MM.1S (cell line): ENCODE measurements at places on chromosomes 3 and 15.
A peak's percentile ranks its signal among the peaks of the same experiment; 100 is the strongest.

- no peak for DNase-seq
Measured at GRCh38 chr3:129520960-129521359, 7.5 kb upstream of the RHO start.

DNA sequence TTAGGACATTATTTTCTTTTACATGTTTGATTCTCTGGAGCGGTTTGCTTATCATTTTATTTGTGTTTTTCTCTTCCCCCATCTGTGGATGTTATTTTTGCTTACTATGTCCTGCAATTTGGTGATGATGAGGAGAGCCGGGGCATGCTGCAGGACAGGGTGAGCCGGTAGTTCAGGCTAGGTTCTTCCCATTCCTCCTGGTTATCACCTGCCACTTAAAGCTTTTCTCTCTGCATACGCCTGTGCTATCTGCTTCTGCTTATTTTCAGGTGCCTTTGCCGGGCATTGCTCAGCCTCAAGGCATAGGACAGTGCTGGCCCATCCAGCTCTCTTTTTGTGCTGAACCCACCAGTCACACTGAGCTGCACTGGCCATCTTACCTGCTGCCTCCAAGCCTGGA, 85.8 kb downstream of the MCTP2 start:
- DNase-seq, result no peak

DNA sequence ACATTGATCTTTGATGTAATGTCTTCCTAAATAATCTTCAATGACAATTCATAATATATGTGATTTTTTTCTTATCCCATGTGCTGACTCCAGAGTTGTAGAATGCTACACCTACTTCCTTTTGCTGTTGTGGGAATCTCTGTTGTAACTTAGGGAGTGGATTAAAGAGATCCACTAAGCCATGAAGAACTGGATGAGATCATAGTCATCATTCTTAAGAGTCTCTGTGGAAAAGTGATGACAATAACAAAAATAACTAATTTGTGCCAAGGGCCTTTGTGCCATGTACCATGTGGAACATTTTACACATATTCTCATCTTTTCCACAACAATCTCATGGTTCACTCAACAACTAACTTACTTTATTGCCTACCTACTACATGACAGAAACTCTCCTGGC, 162.9 kb upstream of the PDZRN3 start:
- no peak for DNase-seq

GRCh38 chr3:108428586-108428985, 81.8 kb downstream of the MYH15 start:
- DNase-seq, result peak; percentile 21

DNA sequence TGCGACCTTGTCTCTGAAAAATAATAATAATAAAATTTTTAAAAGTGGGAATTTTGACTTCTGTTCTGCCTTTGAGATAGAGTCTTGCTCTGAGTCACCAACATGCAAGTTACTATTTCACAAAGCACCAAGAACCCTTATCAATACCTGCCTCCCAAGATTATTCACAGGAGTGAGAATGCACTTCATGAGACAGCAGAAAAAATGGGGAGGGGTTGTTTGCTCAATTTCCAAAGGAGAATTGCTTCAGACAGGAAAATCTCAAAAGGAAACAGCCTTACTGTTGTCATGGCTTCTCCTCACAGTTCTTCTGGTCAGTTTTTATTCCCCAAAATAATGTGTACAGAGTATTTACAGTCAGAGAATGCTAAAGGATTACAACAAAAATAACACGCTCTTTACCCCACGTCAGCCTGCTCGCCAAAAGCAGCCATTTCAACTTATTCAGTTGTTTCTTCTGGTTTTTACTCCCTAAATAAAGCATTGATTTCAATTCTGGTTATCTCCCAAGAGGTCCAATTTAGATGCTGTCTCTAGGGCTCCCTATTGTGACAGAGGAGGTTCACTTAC, 89.0 kb downstream of the PPCDC start:
- no peak for DNase-seq

- no peak for DNase-seq
Measured at GRCh38 chr3:57093489-57093888, 33.0 kb downstream of the SPATA12 start.

GRCh38 chr3:105527949-105528348, 161.2 kb downstream of the ALCAM start:
- DNase-seq, result no peak

- DNase-seq, result peak; percentile 30
Measured at GRCh38 chr3:154095832-154096421, 25.3 kb upstream of the ARHGEF26 start.

GRCh38 chr3:105351821-105352220, 14.9 kb upstream of the ALCAM start:
- DNase-seq, result no peak

DNA sequence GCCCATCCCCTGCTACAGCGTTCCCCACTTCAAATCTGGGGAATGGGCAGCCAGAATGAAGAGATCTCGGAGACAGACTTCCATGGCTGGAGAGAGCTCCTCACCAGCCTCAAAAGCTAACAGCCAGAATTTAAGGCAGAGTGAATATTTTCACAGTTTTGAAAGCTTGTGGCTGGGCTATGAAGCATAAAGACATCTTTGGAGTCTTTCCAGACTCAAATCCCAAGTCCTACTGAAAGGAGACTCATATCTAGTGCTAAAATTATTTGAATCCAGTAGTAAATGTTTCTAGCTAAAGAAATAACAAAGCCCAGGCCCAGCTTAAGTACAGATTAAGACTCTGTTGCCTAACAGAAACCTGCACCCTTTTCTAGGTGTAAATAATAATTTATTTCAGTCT, 628.4 kb upstream of the ALCAM start:
- no peak for DNase-seq

GRCh38 chr3:14301558-14301957, 100.8 kb upstream of the SLC6A6 start:
- DNase-seq, result no peak

DNA sequence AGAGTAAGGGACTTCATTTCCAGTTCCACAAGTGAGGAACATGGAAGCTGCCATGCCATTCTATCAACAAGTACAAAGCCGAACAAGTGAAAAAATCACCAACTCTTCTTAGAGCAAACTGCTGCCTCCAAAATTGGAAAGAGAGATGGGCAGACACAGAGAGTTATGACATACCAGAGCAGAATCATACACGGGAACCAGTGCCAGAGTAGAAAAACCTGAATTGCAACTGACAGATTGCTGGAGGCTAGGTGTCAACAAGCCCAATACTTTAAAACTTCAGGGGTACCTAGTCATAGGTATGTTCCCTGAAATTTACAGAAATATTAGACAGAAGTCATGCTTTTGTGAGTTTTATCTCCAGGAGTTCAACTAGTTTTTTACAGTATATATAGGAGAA, 62.0 kb downstream of the TTBK2 start:
- DNase-seq, result no peak

DNA sequence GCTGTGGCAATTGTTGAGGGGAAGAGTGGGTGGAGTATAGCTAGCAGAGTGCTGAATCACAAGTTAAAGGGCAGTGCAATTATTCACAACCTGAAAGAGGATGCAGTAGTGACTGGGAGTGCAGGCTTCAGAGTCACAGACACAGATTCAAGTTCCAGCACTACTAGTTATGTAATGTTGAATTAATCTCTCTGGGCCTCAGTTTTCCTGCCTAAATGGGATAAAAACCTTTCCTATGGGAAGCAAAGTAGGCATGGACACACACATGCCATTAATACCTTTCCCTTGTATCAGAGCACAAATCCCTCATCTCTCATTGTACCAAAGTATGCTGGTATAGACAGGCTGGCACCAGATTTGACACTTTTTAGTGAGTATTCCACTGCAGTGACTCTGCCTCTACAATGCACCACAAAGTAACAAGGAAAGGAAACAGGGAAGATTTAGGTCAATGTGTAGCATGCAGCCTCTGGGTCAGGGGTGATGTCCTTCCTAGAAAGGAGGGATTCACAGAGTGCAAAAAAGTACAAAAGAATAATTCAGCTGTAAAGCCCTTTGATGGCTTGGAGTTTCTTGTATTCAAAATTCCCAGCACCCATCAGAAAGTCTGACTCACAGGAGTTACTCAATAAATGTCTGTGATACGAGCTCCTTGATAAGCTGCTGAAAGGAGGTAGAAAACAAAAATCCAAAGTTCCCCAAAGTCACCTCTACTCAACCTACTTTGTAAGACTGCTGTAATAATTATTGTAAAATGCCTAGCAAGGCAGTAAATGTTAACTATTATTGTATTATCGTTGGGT, 507.5 kb upstream of the TGFBR2 start:
- no peak for DNase-seq

DNA sequence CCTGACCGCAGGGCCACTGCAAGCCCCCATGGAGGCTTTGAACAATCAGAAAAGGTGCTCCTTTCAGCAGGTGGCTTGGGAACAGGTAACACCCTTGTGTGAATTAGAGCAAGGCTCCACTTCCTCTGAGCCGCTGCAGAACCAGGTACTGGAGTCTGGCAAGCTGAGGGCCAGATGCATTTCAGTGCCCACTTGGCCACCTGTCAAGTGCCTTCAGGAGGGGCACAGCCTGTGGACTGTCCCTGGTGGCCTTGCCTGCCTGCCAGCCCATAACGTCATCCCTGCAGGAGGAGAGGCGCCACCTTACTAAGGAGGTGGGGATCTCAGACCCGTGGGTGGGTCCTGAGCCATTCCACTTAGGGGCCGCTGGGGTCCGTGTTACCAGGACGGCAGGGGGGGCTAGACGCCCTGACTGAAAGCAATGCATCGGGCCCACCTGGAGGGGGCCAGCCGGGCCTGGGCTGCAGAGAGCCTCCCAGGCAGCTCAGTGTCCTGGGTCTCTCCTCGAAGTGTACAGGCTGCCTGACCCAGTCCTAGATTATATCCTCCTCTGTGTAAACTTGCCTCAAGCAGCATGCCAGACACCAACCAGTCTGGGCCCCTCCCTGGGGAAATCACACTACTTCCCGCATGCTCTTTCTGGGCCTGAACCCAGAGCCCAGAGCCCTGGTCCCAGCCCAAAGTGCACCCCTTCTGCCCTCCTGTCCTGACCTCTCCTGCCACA, 16.1 kb downstream of the SPTBN5 start:
- DNase-seq, result no peak
